ENCODE measurements at places on chromosomes 13 and 19.

GRCh38 chr13:109989686-109990085 is 203.3 kb upstream of the IRS2 start:
- no peak for DNase-seq

GRCh38 chr19:23774106-23774505 is 15.4 kb upstream of the ZNF681 start:
- DNase-seq, result no peak

DNA sequence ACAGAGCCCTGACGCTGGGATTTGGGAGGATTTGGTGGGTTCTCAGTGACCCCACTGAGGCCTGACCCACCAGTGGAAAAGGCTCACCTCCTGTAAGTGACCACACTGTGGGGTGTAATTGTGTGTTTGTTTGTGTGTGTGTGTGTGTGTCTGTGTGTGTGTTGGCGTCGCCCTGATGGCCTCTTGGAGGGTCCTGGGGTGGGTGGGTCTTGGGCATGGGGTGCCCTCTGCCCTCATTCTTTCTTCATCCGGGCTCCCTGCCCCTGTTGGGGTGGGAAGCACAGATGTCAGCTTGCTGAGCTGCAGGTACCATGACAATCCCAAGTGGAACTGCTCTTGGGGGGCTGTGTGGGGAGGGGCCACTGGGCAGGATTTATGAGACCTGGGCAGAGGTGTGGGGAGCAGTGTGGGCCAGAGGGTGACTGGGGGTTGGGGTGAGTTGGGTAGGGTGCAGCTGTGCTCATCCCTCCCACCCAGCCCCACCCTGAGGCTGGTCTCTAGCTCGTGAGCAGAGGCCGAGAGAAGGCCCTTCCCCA is 22.8 kb downstream of the WTIP start:
- no peak for DNase-seq

DNA sequence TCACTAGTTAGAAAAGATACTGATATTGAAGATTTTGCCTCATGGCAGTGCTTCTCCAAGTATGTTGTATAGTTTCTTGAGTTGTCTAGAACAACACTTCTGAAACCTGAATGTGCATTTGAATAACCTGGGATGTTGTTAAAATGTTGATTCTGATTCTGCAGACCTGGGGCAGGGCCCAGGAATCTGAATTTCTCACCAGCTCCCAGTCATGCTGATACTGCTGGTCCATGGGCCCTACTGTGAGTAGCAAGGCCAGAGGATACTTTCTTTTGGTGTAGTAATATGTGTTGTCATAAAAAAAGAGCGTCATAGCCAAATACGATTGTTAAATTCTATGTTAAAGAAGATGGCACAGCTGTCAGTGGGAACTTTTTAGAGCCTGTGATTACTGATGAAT is 41.6 kb upstream of the C1QTNF9 start:
- DNase-seq, result no peak

GRCh38 chr19:9789066-9789465 is 20.5 kb upstream of the ZNF846 start:
- DNase-seq, result no peak

DNA sequence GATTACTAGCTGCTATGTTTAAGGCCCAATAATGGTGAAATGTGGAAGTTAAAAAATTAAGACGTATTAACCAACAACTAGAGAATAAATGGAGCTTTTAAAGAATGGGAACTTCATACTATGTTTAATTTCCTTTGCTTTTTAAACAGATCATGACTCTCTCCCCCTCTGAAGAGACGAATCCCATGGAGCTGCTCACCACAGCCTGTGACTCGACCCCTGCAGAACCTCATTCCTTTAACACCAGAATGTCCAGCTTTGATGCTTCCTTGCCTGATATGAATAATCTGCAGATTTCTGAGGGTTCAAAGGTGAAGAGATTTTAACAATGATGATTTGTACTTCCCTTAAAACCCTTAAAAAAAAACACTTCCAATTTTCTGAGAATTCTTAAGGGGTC is 53.0 kb downstream of the ZAR1L start:
- DNase-seq, result no peak

- no peak for DNase-seq
These were observed 26.8 kb upstream of the MTIF3 start for GRCh38 chr13:27476943-27477703.

GRCh38 chr13:29569253-29570050 is 26.0 kb downstream of the SLC7A1 start:
- no peak for DNase-seq

DNA sequence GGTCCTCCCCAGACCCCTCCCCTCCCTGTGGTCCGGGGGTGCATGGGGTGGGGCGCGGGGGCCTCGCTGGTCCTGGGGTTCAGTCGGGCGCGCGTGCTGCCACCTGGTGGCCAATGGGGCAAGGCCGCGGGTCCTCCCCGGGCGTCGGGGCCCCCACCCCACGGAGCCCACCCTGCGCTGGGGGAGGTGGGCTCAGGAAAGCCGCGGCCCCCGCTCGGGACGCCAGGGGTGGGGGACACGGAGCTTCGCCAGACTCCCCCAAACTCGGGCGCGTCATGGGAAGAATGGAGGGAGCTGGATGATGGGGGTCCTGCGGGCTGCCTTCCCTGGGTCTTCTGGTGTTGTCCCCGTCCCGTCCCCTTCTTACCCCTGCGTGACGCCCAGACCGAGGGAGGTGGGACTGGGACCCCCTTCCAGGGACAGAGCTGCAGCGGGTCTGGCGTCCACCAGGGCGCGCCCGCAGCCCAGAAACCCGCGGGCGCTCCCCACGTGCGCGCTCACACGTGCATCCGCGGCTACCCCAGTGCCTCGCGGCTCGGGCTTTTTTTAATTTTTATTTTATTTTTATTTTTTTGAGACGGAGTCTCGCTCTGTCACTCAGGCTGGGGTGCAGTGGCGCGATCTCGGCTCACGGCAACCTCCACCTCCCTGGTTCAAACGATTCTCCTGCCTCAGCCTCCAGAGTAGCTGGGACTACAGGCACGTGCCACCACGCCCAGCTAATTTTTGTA is 19.8 kb upstream of the TCF3 start:
- DNase-seq, result peak; percentile 33

GRCh38 chr13:23628765-23629565 is 58.8 kb downstream of the TNFRSF19 start:
- no peak for DNase-seq

- no peak for DNase-seq
These were observed 71.9 kb downstream of the LRCH1 start for GRCh38 chr13:46624821-46625220.

DNA sequence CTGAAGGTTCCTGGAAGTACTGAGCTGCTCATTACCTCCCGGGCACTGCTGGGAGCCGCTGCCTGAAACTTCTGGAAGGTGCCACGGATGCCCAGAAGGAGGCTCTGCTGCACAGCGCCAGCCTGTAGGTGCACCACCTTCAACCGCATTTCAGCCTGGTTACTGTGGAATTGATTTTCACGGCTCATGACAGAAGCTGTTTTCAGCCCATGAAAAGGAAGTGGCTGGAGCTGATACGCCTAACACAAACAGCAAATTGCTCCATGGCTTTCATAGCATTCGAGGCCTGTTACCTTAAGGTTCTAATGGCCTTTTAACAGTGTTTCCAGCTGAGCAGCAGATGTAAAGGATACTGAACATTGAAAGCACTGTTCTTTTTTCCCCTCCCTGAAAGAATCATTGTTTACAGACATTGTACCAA is 22.0 kb downstream of the GPC6 start:
- no peak for DNase-seq

DNA sequence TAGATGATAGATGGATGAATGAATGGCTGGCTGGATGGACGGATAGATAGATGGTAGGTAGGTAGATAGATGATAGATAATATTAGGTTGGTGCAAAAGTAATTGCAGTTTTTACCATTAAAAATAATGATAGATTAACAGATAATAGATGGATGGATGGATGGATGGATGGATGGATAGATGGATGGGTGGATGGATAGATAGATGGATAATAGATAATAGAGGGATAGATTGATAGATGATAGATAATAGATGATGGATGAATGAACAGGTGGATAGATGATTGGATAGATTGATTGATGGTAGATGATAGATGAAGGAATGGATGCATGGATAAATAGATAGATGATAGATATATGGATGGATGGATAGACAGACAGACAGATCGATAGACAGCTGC is 87.9 kb upstream of the RAP2A start:
- DNase-seq, result no peak

GRCh38 chr13:55602784-55603183 is 1537.9 kb upstream of the PRR20A start:
- DNase-seq, result no peak

DNA sequence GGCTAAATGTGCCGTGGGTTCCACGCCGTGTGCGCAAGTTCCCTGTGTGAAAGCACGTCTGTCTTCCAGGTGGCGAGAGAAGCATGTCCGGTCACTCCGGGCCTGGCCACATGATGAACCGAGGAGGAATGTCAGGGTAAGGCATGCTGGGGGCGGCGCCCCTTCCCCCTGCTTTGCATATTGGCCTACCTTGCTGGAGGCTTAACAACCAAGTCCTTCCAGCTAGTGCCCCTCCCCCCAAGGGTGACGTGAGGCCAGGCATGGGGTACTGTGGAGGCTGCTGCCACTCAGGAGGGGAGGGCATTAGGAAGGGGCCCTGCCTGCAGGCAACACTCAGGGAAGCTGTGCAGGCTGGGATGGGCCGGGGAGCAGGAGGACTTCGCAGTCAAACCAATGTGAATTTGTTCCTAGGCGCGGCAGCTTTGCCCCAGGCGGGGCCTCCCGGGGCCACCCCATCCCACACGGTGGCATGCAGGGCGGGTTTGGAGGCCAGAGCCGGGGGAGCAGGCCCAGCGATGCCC is 12.5 kb downstream of the MICOS13 start:
- no peak for DNase-seq

DNA sequence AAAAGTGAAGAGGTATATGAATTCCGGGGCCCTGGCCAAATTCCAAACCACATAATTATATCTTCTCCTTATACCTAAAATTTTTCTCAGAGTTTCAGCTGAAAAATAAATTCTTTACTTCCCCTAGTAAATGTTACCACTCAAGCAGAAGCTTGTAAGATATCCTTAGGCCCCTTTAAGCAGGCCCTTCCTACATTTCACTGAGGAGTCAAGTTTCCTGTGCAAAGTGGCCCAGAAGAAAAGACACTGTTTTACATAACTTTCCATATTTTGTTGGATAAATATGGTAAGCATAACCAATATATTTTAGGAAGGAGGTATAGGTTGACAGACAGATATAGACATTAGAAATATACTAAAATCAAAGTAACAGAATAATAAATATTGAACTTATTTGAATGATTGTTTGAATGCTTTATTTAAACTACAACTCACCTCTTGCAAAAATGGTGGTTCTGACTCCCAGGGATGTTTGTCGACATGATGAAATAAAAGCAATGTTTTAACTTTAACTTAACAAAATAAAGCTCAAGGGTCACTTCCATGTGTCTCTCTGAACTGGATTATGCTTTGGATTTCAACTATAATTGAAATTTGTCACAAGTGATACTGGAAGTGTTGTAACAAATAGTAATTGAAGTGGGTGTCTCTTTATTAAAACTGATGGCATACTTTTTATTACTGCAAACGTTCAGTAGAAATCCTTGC is 141.2 kb downstream of the SPRY2 start:
- no peak for DNase-seq

- no peak for DNase-seq
These were observed 1555.5 kb downstream of the UQCRFS1 start for GRCh38 chr19:27657271-27658051.
